ENCODE measurements at places on chromosomes 3 and 15.

- DNase-seq, result no peak
These were observed 76.2 kb downstream of the IMPG2 start for GRCh38 chr3:101244212-101244575.

DNA sequence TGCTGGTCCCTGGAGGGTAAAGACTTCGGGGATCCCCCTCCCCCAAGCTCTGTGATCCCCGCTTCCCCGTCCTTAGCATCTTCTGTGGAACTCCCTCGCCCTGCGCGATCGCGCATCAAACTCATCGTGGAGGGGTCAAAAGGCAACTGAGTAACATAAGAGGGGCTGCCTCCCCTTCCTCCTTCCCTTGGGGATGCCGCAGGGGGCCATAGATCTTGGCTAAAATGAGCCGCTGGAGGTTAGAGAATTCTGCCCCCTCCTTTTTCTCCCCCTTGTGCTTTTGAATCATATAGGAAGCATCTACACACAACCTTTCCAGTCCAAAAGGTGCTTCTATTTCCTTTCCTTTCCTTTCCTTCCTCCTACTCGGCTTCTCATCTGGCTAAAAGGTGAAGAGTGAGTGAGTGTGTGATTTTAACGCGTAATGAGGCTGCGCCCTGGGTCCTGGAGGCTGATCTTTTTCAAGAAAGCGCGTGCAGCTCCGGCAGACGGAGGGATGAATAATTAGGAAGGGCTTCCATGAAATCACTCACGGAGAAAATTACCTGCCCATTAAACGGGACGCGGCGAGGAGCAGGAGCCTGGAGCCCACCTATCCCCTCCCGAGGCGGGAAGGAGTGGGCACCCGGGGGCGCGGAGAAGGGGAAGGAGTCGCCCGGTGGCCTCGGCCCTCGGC, 831 bp upstream of the ROBO2 start:
- DNase-seq, result no peak

GRCh38 chr3:192864941-192865340, 52.7 kb downstream of the MB21D2 start:
- DNase-seq, result no peak

- no peak for DNase-seq
These were observed 10.2 kb upstream of the MESP1 start for GRCh38 chr15:89761009-89761831.

GRCh38 chr3:189863031-189863430, 231.8 kb downstream of the TP63 start:
- DNase-seq, result no peak

DNA sequence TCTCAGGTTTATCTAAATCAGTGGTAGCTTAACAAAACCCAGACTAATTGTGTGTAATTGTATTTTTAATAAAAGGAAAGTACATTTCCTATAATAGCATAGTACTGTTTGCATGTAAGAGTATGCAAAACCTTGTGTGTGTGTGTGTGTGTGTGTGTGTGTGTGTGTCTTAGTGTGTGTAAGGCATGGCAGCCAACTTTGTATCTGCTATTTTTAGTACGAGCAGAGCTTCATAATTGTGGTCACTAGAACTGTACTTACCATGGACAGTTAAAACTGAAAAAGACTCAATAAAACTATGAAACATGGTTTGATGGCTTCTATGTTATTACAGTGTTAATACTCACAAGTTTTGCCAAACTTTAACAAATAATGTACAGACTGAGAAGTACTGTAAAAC, 6.2 kb downstream of the P2RY1 start:
- DNase-seq, result no peak

- no peak for DNase-seq
These were observed 927 bp upstream of the TFDP2 start for GRCh38 chr3:142150271-142150670.

- no peak for DNase-seq
These were observed 1.4 kb downstream of the FBLN2 start for GRCh38 chr3:13550423-13550690.

DNA sequence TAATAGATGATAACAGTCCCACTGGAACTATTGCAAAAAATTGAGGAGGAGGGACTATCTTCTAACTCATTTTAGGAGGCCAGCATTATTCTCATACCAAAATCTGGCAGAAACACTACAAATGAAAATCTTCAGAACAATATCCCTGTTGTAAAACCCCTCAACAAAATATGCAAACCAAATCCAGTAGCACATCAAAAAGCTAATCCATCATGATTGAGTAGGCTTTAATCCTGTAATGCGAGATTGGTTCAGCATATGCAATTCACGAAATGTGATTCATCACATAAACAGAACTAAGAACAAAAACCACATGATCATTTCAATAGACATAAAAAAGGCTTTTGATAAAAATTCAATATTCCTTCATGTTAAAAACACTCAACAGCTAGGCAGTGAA, 23.9 kb upstream of the PLSCR2 start:
- no peak for DNase-seq

DNA sequence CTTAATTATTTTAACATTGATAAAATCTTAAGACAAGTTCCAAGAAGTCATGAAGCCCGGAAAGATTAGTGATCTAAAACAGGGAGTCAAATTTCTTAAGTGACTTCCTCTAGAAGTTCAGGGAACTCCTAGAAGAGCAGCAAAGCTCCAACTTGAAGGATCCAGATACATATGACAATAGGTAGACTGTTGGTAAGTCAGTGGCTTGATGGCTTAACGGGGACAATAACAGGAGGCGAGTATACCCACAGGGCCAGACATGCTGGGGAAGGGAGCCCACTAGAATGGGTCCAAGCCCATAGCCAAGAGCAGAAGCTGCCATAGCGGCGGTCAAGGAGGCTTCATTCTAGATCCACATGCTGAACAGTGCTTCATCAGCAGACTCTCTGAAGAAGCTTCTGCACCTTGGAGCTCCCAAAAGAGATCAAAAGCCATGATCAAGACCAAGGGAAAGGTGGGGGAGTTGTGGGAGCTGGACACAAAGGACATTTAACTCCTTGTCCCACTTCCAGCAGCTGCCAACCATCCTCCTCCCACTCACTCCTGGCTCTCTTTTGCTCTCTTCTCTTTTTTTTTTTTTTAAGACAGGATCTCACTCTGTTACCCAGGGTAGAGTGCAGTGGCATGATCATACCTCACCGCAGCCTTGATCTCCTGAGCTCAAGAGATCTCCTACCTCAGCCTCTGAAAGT, 10.2 kb upstream of the CA12 start:
- no peak for DNase-seq

GRCh38 chr15:29799859-29800258, 22.4 kb downstream of the TJP1 start:
- no peak for DNase-seq

DNA sequence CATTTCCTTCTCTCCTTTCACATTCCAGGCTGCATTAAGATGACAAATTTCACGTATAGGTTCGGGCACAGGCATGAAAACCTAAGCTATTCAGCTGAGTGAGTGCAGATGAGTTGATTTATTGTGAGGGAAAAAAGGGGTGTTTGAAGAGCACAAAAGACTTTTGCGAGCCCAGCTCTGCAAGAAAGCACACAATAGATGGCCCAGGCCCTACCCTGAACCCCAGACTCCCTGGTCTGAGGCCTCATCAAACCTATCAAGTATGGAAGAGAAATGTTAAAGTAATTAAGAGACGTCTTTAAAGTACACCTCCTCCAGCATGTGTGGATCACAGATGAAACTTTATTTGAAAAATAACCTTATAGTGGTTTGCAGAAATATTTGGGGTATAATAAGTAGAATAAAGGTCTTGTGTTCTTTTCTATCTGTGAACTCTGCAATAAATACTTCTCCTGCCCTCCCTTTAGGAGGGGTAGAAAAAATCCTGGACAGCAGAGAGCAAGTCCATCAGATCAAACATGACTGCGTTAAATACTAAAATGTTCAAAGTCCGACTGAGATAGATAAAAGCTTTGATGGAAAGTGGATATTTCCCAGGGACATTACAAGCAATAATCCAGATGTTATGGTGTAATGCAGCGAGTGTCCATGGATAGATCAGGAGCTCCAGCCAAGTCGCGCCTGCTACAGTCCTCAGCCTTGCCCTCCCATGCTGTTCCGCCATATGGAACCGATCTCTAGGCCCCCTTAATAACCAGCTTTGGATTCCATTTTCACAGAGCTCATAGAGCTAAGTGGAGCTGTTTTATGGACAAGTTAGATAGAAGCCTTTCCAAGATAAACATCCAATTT, 121.5 kb downstream of the MCTP2 start:
- no peak for DNase-seq

DNA sequence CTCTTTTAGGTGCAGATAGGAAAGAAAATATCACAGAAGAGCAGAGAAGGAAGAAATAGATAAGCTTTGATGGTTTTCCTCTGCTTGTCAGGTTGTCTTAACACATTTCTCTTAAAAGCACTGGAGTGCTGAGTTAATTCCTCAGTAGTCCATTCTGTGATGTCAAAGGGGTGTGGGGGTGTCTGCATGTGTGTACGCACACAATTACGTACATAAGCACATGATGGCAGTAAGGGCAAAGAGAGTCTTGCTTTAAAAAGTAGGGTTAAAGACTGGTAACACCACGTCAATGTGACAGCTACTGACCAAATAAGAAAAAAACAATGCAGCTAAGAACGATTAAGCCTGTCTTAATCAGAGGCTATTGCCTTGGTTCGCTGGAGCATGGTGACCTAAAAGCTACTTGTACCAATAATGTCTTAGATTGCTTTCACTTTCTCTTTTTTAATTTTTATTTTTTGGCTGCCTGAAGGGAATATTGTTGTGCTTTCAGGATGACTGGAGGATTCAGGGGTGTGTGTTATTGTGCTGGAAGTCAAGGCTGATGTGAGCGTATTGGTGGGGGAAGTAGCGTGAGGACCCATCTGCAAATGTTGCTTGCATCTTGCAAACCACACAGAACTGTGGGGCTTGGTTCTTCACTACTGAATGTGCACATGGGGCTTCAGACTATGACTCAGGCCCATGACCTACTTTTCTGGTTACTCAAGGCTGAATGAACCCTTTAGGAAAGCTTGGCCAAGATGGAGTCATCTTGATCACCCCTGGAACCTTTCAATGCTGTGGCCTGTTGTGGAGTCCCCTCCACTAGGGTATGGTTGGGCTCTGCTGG, 417.8 kb upstream of the TPM1 start:
- DNase-seq, result no peak

DNA sequence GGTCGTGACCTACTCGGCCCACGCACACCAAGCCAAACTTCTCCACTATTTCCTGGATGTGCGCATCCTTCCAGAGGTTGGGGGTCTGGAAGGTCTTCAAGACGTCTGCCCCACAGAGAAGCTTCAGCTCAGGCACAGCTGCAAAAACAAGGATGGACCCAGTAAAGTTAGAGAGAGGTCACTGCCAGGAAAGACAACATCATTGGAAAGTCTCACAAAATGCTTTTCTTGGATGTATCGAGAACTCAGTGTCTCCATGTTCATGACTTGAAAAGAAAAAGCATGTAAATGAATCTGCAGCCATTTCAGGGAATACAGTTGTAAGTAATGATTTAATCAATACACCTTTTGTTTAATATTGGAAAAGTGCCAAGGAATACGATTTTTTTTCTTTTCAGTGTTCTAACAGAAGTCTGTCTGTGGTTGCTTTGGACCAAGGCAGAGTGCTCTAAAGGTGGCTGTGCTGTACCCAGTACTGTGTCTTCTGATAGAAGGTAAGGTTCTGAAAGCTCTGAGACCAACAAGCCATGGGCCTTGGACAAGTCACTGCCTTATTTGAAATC, 21.8 kb upstream of the RBP1 start:
- no peak for DNase-seq

GRCh38 chr3:196388956-196389355, 43.3 kb downstream of the UBXN7 start:
- DNase-seq, result no peak

- DNase-seq, result no peak
These were observed 236.4 kb downstream of the KLF13 start for GRCh38 chr15:31563001-31563400.

GRCh38 chr3:95351158-95351557, 1288.3 kb downstream of the NSUN3 start:
- no peak for DNase-seq

GRCh38 chr3:19232566-19232965, 84.3 kb downstream of the KCNH8 start:
- no peak for DNase-seq

DNA sequence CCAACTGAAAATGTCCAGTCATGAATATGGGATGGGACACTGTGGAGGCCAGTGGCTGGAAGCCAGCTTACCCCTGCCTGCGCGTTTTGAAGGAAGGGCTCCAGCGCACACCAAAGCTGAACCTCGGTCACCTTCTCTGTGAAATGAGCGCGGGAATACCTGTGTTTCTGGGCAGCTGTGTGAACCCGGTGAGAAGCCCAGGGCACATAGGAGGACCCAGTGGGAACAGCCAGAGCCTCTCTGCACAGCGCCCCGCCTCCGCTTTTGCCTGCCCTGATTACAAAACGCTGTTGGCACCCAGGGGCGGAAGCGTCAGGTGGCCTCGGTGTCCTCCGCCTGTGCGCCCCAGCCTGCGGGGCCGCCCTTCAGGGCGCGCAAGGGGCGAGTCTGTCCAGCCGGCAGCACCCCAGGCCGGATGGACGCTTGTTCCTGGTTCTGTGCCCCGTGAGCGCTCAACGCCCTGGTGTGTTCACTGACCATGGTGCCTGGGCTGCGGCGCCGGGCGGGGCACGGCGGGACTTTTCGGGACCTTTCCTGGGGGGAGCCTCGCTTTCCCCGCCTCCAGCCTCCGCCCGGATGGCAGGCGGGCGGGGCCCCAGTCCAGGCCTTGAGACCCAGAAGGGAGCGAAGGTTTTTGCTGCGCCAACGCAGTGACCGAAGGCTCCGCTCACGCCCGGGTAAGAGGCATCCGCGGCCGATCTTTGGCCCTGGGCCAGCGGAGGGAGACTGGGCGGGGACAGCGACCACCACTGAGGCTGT, at the start of gene SQOR:
SQOR (plus strand) TSS at position 598 of the 759 bp plus-strand sequence. CDS start 23,895 bp downstream, outside the sequence.
- peak; percentile 80 for DNase-seq

- no peak for DNase-seq
These were observed 83.9 kb upstream of the CDV3 start for GRCh38 chr3:133489466-133490085.

DNA sequence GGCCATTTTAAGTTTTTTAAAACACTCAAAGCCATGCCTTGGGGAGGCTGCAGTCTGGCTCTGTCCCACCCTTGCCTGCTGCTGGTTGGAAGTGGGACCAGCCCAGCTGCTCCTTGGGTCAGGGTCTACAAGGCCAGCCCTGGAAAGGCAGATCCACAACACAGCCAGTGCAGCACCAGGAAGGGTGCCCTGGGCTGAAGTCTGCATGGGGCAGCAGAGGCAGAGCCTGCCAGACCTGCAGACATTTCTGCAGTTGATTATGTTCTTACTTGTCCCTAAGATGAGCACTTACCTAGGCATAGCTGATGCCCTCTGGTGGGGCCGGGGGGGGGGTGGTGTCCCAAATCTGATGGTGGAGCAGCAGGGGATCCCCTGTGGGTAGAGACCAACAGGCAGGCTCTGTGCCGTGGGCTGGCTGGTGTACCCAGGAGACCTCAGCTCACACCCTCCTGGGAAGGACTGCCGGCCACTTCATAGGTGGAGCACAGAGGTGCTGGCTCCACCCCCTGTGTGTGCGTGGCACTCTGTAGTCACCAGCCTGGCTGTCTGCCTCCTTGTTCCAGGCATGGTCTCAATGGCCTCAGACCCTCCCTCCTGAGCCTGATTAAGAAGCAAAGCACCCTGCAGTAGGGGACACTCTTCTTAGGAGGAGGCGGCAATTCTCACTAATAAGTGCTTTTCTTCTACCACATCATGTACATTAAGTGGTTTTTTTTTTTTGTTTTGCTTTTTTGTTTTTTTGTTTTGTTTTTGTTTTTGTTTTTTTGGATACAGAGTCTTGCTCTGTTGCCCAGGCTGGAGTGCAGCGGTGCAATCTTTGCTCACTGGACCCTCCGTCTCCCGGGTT, 97.4 kb upstream of the KLF13 start:
- DNase-seq, result no peak
